Progenitor cell of endocrine pancreas (in vitro differentiated cells): ENCODE measurements at places on chromosomes 6 and 20.
A peak's percentile ranks its signal among the peaks of the same experiment; 100 is the strongest.

GRCh38 chr20:45957021-45957941 lies 14.7 kb downstream of the ZNF335 start:
- H3K27me3 ChIP-seq, result no peaks in the 10 kb centered on the region
- no peak for DNase-seq

- H3K4me1 ChIP-seq, result peaks cover 49% of the 10 kb centered on the region
- peak overlapping the region; percentile 96 for H3K27ac ChIP-seq
- no peak for DNase-seq
- H3K36me3 ChIP-seq, result peaks cover 100% of the 10 kb centered on the region
- H3K27me3 ChIP-seq, result no peaks in the 10 kb centered on the region
Measured at GRCh38 chr20:49285233-49285668, 7.4 kb upstream of the ZNFX1 start.

GRCh38 chr6:169839493-169839892 lies 88.1 kb downstream of the ERMARD start:
- no peak overlapping the region for H3K4me3 ChIP-seq
- no peaks in the 10 kb centered on the region for H3K36me3 ChIP-seq
- DNase-seq, result no peak
- H3K27me3 ChIP-seq, result peaks cover 13% of the 10 kb centered on the region

GRCh38 chr6:17233531-17233930 lies 47.6 kb upstream of the RBM24 start:
- H3K4me3 ChIP-seq, result no peak overlapping the region
- DNase-seq, result no peak
- H3K36me3 ChIP-seq, result no peaks in the 10 kb centered on the region
- no peaks in the 10 kb centered on the region for H3K4me1 ChIP-seq
- H3K27ac ChIP-seq, result no peak overlapping the region
- no peaks in the 10 kb centered on the region for H3K27me3 ChIP-seq

DNA sequence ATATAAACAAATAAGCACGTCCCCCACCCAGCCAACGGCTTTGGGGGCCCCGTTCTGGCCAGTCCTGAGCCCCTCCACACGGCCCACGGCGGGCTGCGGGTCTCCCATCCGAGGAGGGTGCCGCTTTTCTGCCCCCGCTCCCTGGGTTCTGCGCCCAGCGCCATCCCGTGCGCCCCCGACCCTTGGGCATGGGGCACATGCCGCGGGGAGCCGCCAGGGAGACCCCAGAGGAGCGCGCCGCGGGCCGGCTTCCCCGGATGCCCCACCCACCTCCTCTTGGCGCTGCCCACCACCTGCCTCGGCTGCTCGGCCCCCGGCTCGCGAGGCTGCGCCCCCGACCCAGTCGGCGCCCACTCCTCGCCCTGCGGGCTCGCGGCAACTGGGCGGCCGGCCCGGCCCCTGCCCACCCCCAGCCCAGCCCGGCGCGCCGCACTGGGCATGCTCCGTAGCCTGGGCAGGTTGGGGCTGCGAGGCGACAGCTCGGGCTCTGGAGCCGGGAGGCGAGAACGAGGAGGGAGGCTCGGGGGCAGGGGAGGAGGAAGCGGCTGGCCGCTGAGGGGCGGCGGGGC lies 570 bp upstream of the PLCB4 start:
- peaks cover 2% of the 10 kb centered on the region for H3K27me3 ChIP-seq
- peak; percentile 56 for DNase-seq
- peaks cover 10% of the 10 kb centered on the region for H3K4me1 ChIP-seq
- H3K27ac ChIP-seq, result peak overlapping the region; percentile 94
- no peaks in the 10 kb centered on the region for H3K36me3 ChIP-seq

DNA sequence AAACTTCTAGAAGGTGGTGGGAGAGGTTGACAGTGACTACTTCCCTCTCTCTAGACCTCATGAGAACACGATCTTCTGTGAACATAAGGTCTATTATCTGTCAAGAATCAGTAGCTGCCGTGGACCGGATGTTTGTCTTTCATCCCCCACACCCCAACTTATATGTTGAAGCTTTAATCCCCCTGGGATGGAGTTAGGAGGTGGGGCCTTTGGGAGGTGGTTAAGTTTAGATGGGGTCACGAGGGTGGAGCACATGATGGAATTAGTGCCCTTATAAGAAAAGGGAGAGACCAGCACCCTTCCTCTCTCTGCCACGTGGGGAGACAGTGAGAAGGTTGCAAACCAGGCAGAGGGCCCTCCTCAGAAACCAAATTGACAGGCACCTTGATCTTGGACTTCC lies 409.1 kb downstream of the QKI start:
- H3K27me3 ChIP-seq, result peaks cover 6% of the 10 kb centered on the region
- no peaks in the 10 kb centered on the region for H3K36me3 ChIP-seq
- no peak overlapping the region for H3K27ac ChIP-seq
- H3K4me1 ChIP-seq, result peaks cover under 1% of the 10 kb centered on the region

- H3K4me3 ChIP-seq, result no peak overlapping the region
- H3K36me3 ChIP-seq, result no peaks in the 10 kb centered on the region
- H3K4me1 ChIP-seq, result peaks cover 3% of the 10 kb centered on the region
- no peak for DNase-seq
- H3K27me3 ChIP-seq, result no peaks in the 10 kb centered on the region
- H3K27ac ChIP-seq, result no peak overlapping the region
Measured at GRCh38 chr6:132023490-132023889, 72.3 kb upstream of the CCN2 start.

DNA sequence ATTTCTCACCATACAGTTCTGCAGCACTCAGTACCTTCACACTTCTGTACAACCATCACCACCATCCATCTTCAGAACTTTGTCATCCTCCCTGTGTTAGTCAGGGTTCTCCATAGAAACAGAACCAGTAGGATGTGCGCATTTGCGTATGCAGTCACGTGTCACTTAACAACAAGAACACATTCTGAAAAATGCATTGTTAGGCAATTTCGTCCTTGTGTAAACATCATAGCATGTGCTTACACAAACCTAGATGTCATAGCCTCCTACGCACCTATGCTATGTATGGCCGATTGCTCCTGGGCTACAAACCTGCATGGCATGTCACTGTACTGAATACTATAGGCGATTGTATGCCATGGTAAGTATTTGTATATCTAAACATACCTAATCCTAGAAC lies 66.2 kb upstream of the PTPRT start:
- H3K27ac ChIP-seq, result no peak overlapping the region
- H3K4me1 ChIP-seq, result no peaks in the 10 kb centered on the region
- DNase-seq, result no peak

- H3K27ac ChIP-seq, result no peak overlapping the region
- peaks cover 7% of the 10 kb centered on the region for H3K4me1 ChIP-seq
- no peak overlapping the region for H3K4me3 ChIP-seq
- H3K36me3 ChIP-seq, result no peaks in the 10 kb centered on the region
- no peak for DNase-seq
- no peaks in the 10 kb centered on the region for H3K27me3 ChIP-seq
Measured at GRCh38 chr6:108366236-108366635, 71.4 kb downstream of the AFG1L start.

DNA sequence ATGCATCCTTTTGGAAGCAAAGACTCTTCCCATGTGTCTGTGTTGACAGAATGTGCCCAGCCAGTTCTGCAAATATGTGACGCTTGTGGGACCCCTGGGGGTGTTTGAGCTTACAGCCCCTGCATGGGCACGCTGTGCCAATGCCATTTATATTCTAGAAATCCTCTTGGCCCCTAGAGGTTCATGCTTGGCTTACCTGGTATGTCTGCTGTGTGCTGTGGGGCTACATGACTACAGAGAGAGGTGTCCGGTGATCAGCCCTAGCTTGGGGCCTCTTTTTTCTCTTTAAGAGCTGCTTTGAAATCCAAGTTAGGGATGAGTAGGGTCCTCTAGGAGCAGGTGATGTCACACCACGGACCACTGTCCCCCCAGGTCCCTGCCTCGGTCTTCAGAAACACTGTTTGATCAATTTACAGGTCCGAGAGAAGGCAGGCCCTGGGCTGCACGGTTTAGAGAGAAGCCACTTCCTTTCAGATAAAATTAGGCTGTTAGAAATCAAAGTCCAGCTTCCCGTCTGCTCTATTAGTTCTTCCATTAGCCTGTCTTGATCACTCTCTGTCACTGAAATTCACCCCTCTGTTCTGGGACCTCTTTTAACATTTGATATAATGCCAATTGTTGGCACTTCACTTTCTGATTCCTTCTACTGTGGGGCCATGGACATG lies 26.5 kb downstream of the BCAS4 start:
- no peaks in the 10 kb centered on the region for H3K27me3 ChIP-seq
- H3K4me1 ChIP-seq, result peaks cover 7% of the 10 kb centered on the region
- no peak overlapping the region for H3K4me3 ChIP-seq

DNA sequence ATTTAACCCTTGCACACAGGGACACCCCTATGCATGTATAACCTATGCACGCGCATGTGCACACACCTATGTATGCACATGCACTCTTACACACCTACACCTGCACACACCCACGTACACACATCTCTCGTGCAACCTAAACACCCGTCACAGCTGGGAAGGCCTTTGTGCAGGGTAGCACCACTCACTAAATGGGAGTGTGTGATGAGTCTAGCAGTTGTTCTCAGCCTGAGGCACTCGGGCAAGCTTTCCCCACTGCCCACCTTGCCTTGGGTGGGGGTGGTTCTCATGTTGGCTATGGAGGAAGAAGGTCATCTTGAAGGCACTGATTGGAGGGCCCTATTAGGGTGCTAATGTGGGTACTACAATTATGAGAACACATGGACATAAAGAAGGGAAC lies 85.8 kb downstream of the DLL1 start:
- no peak overlapping the region for H3K4me3 ChIP-seq
- peaks cover 5% of the 10 kb centered on the region for H3K27me3 ChIP-seq

DNA sequence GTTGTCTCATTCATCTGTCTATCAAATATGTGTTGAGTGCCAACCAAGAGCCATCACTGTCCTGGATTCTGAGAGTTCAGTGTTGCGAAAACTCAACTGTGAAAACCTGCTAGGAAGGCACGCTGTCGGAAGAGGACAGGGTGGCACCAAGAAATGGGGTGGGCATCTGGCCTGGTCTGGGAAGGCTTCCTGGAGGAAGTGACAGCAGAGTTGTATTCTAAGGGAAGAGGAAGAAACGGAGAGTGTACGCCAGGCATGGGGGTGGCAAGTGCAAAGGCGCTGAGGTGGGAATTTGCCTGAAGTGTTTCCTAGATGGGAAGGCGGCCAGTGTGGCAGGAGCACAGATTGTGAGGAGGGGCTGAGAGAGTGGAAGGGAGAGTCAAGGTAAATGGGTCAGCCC lies 91.2 kb downstream of the ANKRD60 start:
- peaks cover 10% of the 10 kb centered on the region for H3K4me1 ChIP-seq
- H3K27ac ChIP-seq, result no peak overlapping the region
- H3K36me3 ChIP-seq, result no peaks in the 10 kb centered on the region
- no peak overlapping the region for H3K4me3 ChIP-seq

DNA sequence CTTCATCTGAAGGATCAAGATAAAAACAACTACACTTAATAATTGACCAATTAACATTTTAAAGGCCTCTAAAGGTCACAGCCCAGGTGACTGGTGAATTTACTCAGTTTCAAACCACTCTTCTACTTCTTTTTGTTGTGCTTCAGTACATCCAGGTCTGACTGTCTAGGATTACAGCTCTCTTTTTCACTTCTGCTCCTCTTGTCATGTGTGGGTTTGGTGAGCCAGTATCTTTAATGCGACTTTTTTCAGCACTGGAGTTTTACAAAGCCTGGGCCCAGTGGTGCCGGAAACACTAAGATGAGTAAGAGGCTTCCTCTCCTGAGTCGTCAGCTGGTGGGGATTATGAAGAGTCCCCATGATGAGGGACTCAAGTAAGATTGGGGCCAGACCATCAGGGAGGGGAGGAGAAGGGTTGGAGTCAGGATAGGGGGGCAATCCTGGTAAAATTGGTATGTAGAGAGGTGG lies 27.0 kb downstream of the HECA start:
- no peak for DNase-seq
- H3K27me3 ChIP-seq, result no peaks in the 10 kb centered on the region
- peaks cover 19% of the 10 kb centered on the region for H3K4me1 ChIP-seq
- H3K27ac ChIP-seq, result peak overlapping the region; percentile 5
- peaks cover 4% of the 10 kb centered on the region for H3K36me3 ChIP-seq

DNA sequence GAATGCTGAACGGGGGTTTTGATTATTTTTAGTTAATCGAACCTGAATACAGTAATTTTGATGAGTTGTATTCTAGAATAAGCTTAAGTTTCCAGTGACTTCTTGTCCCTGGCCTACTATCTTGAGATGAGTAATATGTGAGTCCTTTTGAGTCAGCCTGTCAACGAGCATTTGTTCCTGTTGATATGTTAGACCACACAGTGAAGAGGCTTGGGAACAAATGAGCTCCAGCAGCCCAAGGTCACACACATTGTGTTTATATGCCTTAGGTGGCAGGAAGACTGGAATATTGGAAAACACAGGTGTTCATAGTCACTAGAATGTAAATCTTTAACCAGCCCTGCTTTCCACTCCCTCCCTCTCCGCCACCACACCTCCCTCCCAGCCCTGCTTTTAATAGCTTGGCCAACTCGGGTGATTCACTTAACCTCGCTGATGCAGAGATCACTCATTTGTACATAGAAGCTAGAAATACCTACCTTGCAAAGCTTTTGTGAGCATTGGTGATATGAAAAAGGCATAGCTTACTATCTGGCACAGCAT lies 9.1 kb downstream of the SMPDL3A start:
- DNase-seq, result no peak
- peaks cover 45% of the 10 kb centered on the region for H3K4me1 ChIP-seq
- peak overlapping the region; percentile 88 for H3K27ac ChIP-seq
- no peaks in the 10 kb centered on the region for H3K27me3 ChIP-seq

- H3K36me3 ChIP-seq, result no peaks in the 10 kb centered on the region
- no peak for DNase-seq
- peaks cover 4% of the 10 kb centered on the region for H3K4me1 ChIP-seq
- peaks cover 3% of the 10 kb centered on the region for H3K27me3 ChIP-seq
- H3K27ac ChIP-seq, result no peak overlapping the region
- no peak overlapping the region for H3K4me3 ChIP-seq
Measured at GRCh38 chr6:110529907-110530306, 53.5 kb upstream of the SLC22A16 start.

DNA sequence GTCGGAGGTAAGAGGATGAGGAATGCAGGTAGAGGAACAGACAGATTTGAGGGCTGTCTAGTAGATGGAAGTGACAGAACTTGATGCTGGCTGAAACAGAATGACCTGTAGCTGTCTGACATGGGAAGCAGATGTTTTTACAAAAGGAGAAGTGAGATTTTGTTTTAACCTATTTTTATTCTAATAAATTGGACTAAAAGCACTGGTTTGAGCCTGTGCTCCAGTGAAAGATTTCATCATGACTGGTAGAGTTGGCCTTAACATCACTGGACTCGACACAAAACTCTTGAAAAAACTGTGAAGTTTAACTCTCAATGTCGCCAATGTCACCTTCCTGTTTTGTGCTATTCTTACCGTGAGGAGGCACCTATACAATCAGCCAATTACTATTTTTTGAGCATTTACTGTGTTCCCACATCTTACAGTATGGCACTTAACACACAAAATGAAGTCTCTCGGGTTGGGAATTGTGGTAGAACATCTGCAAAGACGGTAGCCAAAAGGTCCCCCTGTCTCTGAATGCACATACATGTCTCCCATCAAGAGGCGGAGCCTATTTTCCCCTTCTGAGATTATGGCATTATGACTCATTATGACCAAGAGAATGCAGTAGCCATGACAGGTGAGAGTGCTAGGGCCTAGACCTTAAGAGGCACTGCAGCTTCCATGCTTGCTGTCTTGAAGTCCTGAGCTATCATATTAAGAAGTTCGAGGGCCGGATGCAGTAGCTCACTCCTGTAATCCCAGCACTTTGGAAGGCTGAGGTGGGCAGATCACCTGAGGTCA lies 93.2 kb downstream of the FOXF2 start:
- peaks cover 4% of the 10 kb centered on the region for H3K27me3 ChIP-seq
- H3K4me1 ChIP-seq, result no peaks in the 10 kb centered on the region
- no peak overlapping the region for H3K27ac ChIP-seq
- H3K36me3 ChIP-seq, result no peaks in the 10 kb centered on the region
- DNase-seq, result no peak
